Progenitor cell of endocrine pancreas (in vitro differentiated cells): ENCODE measurements at places on chromosomes 6 and 20.

GRCh38 chr20:29873946-29874345, 1383.5 kb upstream of the DEFB115 start:
- DNase-seq: no peak

GRCh38 chr20:37627060-37627766, 66.6 kb upstream of the CTNNBL1 start:
- DNase-seq: peak; percentile 68

- DNase-seq: no peak
Observed at GRCh38 chr6:73704260-73704659, 8.3 kb downstream of the CD109 start.

GRCh38 chr6:105111105-105111504, 68.7 kb downstream of the POPDC3 start:
- DNase-seq: no peak

DNA sequence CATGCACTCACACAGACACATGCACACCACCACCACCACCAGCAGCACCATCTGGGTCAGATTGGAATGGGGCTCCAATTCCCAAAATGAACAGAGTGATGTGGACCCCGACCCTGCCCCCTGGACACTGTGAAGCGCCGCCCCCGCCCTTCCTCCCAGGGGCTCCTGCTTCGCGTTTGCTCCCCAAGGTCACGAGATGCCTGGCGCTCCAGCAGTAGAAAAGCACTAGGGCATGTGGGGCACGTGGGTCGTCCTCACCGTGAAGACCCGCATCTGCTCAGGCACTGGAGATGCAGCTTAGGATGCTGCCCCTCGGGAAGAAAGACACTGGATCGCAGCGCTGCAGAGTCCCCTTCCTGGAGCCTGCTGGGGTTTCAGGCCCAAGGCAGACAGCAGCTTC, 184.0 kb downstream of the SMOC2 start:
- no peak for DNase-seq

DNA sequence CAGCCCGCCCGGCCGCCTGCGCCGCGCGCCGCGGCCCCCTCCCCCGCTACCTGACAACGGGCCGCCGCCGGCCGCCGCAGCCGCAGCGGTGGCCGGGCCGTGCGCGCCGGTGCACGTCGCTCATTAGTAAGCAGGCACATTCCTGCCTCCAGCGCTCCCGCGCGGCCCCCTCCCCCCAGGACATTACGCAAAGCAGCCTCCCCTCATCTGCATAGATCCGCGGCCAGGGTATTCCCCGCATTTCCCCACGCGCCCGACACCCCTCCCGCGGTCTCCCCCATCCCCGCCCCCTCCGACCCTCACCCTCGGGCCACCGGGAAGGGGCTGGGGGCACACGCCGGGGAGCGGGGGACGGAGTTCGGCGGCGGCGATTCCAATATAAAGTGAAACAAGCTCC, at the start of gene HIVEP2:
TSS of gene HIVEP2 (minus strand) at position 128 of the 397 bp plus-strand sequence. CDS start 170,438 bp downstream, outside the sequence.
- DNase-seq: peak; percentile 75

DNA sequence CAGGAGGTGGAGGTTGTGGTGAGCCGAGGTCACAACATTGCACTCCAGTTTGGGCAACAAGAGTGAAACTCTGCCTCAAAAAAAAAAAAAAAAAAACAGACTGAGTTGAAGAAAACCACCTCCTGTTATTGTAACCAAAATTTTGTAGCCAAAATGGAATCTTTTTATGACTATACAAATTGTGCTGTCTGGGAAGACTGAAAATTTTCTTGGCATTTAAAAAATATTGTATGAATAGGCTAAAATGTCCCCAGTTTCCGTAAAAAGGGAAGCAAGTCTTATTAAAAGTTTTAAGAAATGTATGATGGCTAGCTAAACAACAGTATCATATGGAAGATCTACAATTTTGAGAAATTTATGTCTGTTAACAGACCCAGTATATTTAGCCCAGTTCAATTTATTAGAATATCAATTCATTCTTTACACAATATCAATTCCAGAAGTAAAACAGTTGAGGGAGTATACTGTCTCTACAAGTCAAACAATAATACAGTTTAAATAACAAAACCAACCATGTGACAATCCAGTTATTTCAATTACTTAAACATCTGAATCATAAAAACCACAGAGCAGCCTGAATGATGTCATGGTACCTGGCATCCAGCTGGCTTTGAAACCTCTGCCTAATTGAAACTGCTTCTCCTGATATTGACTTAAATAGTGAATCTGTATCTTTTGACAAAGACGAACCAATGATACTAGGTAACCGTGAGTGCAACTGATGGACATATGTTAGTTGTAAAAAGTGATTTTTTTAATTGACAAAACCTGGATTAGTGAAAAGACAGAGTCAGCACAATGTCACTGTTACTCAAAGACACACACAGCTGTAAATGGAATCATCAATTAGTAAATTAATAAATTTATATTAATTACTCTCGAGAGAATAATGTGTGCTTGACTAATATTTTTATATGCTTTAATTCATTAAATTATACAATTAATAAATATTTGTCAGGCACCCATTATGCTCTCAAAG, 166.6 kb upstream of the MARCKS start:
- no peak for DNase-seq

GRCh38 chr6:13668291-13668928, 43.2 kb downstream of the RANBP9 start:
- no peak for DNase-seq

DNA sequence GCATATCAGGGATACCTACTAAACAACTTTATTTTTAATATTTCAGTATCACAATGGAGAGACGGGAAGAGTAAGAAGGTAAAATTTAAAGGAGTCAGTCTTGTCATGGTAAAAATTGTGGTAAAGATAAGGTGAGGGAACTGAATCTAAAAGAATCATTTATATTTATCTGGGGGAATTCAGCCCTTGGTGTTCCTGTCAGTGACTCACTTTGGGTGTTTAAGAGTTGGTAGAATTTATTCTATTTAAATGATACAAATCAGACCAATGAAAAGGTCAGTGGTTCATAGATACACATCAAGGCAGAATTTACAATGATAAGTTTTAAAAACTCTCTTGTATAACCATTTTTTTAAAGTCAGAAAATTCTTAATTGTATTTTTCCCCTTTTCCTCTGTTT, 164.4 kb downstream of the CDKAL1 start:
- no peak for DNase-seq

GRCh38 chr6:113184291-113184690, 672.9 kb upstream of the MARCKS start:
- no peak for DNase-seq

- no peak for DNase-seq
Observed at GRCh38 chr20:49424536-49424935, 57.9 kb downstream of the KCNB1 start.

GRCh38 chr20:19813846-19814640, 56.0 kb downstream of the RIN2 start:
- DNase-seq: no peak

GRCh38 chr6:137850816-137851602, 16.1 kb upstream of the TNFAIP3 start:
- DNase-seq: no peak

- DNase-seq: no peak
Observed at GRCh38 chr20:63846128-63846771, 15.0 kb upstream of the ABHD16B start.

DNA sequence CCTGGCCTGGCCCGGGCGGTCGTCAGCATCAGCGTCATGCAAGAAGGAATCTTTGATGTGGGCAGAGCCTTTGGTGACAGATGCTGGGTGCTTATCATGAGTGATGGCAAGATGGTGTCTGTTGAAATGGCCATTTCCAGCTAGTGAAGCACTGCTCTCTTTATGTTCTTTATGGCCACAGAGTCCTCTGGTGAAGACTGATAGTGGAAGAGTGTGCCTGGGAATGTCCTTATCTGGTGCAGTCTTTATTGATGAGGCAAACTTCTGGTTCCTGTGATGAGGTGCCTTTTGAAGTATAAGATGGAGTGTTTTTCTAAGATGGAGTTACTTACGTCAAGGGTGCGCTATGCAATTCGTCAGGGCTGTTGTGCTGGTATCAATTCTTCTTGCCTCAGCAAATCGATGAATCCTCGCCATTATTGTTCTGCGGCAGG, 22.6 kb upstream of the CCR6 start:
- DNase-seq: no peak

DNA sequence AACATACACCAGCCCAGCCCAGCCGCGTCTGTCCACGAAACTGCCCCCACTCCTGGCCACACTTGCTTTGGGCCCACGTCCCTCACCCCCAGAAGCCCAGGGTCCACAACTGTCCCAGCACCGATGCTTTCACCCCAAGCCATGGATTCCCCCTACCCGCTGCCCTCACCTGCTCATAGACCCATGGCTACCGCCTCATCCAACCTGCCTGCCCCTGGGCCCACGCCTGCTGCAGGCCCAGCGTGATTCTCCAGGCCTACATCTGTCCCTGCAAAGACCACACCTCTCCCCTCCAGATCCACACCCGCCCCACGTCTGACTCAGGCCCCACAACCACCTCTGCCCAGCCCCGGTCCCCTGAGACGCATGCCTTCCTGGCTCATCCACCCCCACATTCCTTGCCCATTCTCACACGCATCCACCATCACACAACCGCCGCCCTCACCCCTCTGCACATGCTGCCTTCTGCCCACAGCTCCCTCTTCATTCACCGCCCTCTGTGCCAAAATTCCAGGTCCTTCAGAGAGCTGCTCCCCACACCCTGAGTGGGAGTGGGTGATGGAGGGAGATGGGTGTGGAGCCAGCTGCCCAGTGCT, 86.7 kb downstream of the GRM4 start:
- DNase-seq: no peak

DNA sequence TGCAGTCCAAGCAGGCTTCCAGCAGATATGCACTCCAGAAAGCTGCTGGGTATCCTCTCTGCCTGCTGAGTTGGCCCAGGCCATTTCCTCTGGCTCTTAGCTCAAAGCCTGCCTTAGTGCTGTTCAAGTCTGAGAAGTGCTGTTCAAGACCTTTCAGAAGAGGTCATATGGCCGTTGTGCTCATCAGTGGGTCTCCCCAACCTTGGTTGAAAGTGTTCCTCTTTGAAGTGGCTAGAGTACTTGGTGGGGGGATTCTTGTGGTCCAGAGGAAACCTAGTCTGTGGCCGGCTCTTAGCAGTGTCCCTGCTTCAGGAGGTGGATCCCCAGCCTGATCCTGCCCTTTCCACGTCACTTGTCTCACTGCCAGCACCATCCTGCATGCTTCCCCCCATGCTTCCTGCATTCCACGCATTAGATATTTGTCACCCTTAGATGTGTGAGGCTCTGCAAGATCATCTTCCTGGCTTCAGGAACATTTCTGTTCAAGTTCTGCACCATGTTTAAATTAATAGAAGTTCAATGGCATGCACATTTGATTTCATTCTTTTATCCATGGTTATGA, 105.0 kb downstream of the FIG4 start:
- DNase-seq: no peak

DNA sequence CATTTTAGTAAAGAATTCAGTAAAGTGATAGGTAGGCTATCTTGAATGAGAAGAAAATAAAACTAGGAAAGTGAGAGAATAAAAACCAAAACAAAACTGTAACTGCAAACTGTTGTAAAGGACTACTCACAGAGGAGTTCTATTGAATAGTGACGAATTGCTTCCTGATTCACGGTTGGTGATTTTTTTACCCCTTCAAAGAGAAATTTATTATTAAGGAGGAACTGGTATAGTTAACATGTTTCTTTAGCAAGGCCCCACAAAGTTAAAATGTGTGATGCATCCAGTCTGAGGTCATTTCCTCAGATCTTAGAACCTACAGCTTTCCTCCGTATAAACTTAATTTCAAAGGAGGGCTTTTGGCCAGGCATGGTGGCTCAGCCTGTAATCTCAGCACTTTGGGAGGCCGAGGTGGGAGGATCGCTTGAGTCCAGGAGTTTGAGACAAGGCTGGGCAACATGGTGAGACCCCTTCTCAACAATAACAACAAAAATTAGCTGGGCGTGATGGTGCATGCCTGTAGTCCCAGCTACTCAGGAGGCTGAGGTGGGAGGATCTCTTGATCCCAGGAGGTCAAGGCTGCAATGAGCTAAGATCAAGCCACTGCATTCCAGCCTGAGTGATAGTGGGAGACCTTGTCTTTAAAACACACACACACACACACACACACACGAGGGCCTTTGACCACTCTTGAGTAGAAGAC, 8.3 kb downstream of the PRDM1 start:
- no peak for DNase-seq

DNA sequence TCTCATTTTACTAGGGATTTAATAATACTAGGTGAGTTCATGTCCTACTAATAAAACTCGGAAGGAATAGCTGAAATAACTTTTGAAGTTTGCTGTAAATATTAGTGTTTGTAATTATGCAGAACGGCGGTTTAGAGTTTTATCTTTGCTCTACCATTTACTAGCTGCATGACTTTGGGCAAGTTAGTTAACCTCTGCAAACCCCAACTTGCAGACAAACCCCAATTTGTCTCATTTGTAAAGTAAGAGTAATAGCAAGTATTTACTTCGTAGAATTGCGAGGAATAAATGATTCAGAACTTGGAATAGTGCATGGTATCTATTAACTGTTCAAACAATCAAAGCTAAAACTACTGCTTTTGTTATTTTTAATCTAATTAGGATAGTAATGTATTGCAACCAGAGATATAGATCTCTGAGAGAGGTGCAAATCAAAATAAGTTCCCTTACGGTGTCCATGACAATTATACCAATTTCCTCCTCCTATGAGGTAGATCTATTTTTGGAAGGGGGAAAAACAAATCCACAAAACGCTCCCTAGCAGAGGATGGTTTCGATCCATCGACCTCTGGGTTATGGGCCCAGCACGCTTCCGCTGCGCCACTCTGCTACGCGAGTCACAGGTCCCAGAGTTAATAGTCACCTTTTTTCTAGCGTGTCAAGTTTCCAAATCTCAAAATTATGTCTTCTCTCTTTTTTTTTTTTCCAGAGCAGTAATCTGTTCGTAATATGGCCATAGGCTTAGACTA, 35.1 kb upstream of the BTN3A2 start:
- no peak for DNase-seq

DNA sequence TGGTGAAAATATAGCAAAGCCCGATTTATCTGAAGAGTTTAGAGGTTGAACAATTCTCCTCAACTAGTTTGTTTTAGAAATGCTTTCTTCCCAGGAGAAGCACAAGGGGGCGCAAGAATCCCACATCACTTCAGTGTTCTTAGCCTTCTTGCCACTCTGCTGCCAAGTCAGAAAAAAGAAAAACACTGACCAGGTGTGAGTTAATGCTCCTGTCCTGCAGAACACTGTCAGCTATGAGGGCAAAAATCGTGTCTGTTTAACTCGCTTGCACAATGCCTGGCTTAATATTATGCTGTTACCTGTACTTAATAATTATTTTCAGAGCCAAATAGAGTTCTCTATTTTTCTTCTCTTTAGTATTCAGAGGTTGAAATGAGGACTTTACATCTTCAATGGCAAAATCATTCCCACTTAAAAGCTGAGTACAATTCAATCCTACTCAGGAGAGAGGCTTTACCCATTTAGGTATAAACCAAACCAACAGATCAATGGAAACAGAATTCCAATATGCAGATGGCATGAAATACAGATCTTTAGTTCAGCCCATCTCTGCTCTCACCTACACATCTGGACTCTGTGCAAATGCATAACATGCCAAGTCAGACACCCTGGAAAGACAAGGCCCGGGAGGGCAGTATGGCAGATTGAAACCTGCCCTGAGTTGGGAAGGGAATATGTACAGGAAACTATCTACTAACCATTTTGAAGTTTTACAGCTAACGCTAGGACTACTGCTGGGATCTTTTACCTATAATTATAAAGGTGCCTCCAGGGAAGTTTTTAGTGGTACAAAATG, 71.4 kb upstream of the TULP1 start:
- DNase-seq: peak; percentile 55

GRCh38 chr6:11659757-11660156, 118.8 kb downstream of the ADTRP start:
- DNase-seq: no peak

GRCh38 chr20:6814945-6815344, 47.5 kb downstream of the BMP2 start:
- no peak for DNase-seq
